Stimulated activated CD8-positive, alpha-beta memory T cell treated with anti-CD3 and anti-CD28 coated beads, Interleukin-7, amount 100 ng/mL, for 24 hours (primary cell): ENCODE measurements at places on chromosomes 6 and 20.

DNA sequence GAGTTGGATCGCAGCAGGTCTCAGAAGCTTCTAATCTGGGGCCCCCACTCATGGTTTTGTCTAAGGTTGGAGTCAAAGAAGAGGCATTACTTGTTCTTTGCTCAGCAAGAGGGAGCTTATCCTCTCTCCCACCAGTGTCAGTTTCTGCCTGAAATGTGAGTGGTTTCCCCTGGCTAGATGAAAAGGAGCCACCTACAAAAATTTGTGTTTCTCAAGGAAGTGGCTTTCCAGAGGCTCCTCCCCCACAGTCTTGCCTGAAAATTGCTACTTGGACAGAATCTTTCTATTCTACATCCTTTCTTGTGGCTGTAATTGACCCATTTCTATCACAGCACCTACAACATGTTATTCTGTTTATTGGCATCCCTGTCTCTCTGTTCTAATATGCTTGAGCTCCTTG, 37.9 kb downstream of the SCML4 start:
- no peak for DNase-seq

- no peak for DNase-seq
Observed at GRCh38 chr20:64064145-64064698, 1.2 kb downstream of the TCEA2 start.

GRCh38 chr6:167748046-167748445, 78.7 kb upstream of the AFDN start:
- no peak for DNase-seq

DNA sequence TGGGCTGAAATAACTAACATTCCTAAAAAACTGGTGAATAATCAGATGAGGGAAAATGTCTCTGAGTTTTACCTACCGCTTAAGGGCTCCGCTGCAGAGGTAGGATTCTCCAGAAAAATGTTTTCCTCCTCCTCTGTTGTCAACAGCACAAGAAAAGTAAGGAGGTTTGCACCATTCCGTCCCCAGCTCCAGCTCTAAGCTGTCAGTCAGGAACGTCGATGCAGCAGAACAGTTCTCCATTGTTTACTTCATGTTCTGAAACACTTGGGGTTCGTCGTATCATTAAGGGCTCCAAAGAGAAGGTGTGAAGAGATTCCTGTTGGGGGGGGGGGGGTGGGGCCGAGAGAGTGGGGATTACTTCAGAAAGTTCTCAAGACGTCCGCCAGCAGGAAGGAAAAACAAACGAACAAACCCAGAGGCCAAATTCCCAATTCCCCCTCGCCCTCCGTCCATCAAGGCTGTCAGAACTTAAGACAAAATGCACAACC, 734 bp downstream of the MMS22L start:
- DNase-seq = no peak

- no peak for DNase-seq
Observed at GRCh38 chr6:30223339-30223738, 10.1 kb upstream of the TRIM26 start.

GRCh38 chr20:32648761-32649650, 24.7 kb downstream of the C20orf203 start:
- no peak for DNase-seq

GRCh38 chr6:42099340-42100028, 42.9 kb downstream of the C6orf132 start:
- no peak for DNase-seq

DNA sequence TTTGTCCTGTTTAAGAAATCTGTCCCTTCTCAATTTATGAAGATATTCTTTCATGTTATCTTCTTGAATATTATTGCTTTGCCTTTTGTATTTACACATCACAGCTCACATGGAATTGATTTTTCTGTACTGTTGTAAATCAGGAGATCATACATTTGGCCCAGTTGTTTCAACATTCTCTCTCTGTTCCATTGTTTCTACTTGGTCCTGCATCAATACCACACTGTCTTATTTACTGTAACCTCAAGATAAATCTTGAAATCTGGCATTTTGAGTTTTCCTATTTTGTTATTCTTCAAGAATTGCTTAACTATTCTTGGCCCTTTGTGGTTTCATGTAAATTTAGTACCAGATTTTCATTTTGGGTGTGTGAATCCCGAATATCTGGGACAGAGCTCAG, 121.7 kb upstream of the CCN2 start:
- DNase-seq = no peak
